ENCODE measurements at places on chromosomes 12 and 14.

DNA sequence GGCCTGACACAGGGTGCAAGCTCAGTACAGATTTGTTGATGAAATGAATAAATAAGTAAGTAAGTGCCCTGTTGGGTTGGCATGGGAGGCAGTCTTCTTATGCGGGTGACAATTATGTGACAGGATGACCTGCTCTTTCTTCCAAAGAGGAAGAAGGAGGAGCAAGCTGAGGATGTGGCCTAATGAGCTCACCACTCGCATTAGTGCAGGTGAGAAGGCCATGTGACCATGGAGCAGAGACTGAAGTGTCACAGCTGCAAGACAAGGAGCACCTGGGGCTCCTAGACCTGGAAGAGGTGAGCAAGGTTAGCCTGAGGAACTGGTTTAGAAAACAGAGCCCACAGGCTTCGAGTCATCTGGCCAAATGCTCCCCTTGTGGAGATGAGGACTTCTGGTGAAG lies 34.9 kb downstream of the LRTM2 start:
- no peak for DNase-seq

DNA sequence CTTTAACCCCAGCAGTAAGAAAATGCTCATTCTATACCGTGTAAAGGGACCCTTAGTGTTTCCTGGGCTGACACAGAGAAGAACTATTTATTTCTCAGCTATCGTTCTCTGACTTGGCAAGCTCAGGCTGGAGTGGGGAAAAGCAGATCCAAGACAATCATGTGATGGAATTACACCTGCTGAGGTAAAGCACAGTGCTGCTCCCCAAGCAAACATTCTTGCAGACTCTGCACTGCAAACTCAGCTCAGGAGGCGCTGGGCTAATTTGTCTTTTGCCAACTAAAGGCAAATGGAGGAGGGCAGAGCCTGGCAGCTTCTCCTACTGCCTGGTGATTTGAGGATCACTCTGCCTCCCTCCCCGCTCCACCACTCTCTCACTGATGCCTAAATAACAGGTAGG lies 57.8 kb upstream of the FUT8 start:
- DNase-seq, result no peak

- no peak for DNase-seq
Measured at GRCh38 chr14:56431013-56431412, 148.6 kb upstream of the TMEM260 start.

DNA sequence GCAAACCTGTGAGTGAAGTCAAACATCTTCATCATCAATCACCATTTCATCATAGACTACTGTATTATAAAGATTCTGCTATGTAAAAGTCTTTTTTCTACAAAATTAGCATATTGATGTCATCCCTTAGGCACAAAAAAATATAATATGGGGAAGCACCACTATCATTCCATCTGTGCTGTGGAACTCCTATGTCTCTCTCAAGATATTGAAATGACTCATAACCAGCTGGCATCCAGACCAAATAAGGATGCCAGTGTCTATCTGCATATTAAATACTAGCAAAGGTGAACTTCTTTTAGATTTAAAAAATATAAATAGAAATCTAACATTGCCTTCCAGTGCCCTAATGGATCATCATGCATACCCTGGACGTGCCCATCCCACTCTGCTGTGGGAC lies 17.9 kb upstream of the DCAF5 start:
- no peak for DNase-seq

- DNase-seq, result no peak
Measured at GRCh38 chr14:60590991-60591414, 58.3 kb downstream of the SIX1 start.

DNA sequence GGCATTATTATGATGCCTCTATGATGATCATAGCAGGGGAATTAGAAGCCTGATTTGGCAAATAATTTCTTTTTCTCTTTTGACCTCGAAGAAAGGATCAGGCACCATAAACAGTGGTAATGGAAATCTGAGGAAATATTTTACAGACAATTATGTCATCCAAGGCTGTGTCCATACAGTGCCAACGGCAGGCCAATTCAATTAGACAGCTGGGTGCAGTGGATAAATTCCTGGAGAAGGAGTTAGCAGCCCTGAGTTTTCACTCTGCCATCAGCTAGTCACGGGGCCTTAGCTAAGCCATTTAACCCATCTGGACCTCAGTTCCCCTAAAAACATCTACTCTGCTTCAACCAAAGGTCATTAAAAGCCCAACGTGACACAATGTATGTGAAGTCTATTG lies 4.1 kb downstream of the TPH2 start:
- DNase-seq, result no peak

GRCh38 chr12:128803788-128804187 lies 20.0 kb downstream of the SLC15A4 start:
- DNase-seq, result no peak

- no peak for DNase-seq
Measured at GRCh38 chr14:63460680-63461369, 82.4 kb downstream of the PPP2R5E start.

DNA sequence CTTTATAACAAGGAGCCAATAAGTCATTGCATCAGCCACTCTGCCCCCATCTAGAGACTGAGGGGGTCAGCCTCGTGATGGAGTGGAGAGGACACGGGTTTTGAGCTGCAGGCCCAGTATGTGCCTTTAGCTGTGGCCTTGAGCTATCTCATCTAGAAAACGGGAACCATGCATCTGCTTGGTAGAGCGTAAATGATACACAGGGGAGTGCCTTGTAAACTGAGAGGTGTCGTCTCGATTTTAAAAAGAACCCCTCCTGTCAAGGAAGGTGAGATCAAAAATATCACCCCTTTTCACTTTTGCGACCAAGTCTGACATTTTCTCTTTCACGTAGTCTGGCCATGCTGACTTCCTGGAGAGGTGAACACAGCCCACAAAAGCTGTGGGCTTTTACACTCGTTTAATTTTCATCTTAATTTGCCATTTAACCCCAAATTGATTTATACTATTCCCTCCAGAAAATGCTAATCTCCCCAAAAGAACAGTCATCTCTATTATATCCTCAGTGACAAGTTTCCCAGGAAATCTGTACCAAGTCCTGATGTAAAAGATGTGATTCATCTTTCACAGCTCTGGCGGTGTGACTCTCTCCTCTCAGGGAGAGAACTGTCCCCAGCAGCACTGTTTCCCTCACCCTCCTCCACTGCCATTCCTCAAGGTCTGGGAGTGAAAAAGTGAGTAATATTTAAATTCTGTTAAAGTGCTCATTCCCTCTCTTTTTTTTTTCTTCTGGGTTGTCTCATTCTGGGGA lies 30.6 kb downstream of the VCPKMT start:
- DNase-seq, result no peak

- DNase-seq, result no peak
Measured at GRCh38 chr14:105223770-105224544, 24.4 kb upstream of the BTBD6 start.

GRCh38 chr14:74684434-74684833 lies 28.4 kb downstream of the AREL1 start:
- DNase-seq, result no peak

GRCh38 chr12:5170844-5171243 lies 127.2 kb downstream of the KCNA5 start:
- DNase-seq, result no peak

- DNase-seq, result no peak
Measured at GRCh38 chr12:128518644-128519043, 251.7 kb downstream of the TMEM132C start.

- no peak for DNase-seq
Measured at GRCh38 chr14:69614592-69614991, 3.2 kb downstream of the SUSD6 start.

GRCh38 chr12:56721216-56721615 lies 3.9 kb downstream of the NACA start:
- DNase-seq, result no peak

DNA sequence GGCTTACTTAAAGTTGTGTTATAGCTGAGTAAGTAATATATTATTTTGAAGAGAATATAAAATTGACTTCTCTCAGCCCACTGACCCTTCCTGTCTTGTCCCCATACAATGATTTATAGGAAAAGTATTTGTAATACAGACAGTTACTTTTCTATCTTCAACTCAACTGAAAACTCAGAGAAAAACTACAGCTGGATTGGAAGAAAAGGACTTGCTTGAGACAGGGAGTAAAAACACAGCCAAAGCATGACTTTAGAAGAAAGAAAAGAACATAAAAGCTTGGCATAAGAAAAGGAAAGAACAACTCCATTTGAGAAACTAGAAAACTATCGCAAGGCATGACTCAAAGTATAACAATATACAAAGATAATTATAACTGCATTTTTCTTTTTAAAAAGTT lies 57.5 kb downstream of the MSRB3 start:
- no peak for DNase-seq

DNA sequence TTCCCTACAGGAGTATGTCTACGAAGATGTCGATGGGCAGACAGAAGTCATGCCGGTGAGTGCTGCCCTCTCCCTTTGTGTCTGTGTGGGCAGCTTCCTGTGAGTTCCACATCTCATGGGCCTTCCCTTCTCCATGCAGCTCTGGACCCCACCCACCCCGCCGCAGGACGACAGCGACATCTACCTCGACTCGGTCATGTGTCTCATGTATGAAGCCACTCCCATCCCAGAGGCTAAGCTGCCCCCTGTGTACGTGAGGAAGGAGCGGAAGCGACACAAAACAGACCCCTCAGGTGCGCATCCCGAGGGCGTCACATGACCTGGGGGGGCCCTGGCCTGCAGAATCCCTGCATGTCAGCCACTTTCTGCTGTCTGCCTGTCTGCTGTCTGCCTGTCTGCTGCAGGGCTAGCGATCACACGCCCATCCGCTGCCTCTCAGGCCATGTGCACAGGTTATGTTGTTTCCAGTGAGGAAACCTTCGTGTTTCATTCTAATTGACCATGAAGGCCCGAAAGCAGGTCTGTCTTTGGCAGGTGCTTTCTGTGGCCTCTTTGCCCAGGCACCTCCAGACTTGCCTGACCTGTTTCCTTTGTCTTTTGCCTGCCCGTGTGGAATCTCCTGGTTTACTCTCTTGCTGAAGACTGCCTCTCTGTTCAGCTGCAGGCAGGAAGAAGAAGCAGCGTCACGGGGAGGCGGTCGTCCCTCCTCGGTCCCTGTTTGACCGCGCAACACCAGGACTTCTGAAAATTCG lies 95.1 kb downstream of the EP400 start:
- no peak for DNase-seq

DNA sequence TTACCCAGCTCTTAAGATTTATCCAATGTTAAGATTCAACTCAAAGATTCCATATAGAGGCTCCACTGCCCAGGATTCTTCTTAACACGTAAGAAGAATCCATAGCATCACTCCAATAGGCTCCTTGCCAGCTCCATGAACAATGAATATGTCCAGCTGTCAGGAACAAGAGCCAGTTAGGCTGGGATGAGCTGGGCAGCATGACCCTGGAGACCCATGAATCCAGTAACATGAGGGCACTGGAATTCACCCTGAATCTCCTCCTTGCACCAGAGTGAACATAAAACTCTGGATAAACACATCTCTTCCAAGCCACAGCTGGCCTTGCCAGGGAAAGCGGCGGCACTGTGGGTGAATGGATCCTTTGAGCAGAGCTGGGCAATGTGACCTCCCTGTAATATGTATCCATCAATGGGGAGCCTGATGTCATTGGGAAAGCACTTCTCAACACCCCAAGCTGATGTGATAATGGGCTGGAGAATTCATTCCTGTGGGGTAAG lies 24.4 kb upstream of the TC2N start:
- peak; percentile 32 for DNase-seq

- no peak for DNase-seq
Measured at GRCh38 chr14:50410921-50411320, 14.2 kb upstream of the CDKL1 start.

- no peak for DNase-seq
Measured at GRCh38 chr12:131862084-131862441, 32.4 kb upstream of the ULK1 start.

- DNase-seq, result no peak
Measured at GRCh38 chr14:64515053-64515452, 10.5 kb downstream of the ZBTB1 start.

- no peak for DNase-seq
Measured at GRCh38 chr14:105195051-105195450, 13.9 kb upstream of the NUDT14 start.

DNA sequence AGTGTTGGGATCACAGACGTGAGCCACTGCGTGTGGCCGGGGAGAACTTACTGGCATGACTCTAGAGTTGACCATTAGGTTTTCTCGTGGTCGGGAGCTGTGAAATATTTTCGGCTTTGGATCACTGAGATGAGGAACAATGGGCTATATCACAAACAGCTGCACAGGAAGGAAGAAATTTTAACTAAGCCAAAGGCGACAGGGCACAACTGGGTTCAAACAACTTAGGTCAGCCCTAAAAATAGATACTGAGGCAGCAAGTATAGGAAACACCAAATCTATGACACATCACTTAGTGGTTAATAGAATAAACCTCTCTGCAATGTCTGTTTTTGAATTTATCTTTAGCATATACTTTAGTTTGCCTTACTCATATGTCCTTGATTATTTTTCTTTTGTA lies 162.9 kb downstream of the LRIG3 start:
- DNase-seq, result no peak

- DNase-seq, result no peak
Measured at GRCh38 chr14:75437201-75438143, 9.7 kb downstream of the JDP2 start.

GRCh38 chr12:89661706-89662330 lies 46.8 kb downstream of the ATP2B1 start:
- no peak for DNase-seq

- DNase-seq, result peak; percentile 55
Measured at GRCh38 chr12:51951199-51951842, at the start of gene ACVR1B. ACVR1B (plus strand) TSS chr12:51951699; CDS start chr12:51951744, 45 bp downstream.

DNA sequence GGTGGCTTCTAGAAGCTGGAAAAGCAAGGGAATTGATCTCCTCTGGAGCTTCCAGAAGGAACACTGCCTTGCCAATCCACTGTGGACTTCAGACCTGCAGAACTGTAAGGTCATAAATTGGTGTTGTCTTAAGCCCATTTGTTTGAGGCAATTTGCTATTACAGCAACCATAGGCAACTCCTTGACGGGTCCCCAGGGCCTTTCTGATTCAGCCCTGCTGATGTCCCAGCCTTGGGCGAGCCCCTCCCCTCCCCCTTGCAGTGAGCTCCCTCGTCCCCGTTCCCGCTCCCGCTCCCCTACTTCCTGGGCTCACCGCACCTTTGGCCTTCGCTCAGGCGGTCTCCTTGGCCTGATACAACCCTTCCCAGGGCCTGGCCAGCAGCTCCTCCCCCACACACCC lies 18.9 kb upstream of the DIO3 start:
- DNase-seq, result no peak

GRCh38 chr14:90239139-90239538 lies 17.2 kb upstream of the PSMC1 start:
- DNase-seq, result no peak

DNA sequence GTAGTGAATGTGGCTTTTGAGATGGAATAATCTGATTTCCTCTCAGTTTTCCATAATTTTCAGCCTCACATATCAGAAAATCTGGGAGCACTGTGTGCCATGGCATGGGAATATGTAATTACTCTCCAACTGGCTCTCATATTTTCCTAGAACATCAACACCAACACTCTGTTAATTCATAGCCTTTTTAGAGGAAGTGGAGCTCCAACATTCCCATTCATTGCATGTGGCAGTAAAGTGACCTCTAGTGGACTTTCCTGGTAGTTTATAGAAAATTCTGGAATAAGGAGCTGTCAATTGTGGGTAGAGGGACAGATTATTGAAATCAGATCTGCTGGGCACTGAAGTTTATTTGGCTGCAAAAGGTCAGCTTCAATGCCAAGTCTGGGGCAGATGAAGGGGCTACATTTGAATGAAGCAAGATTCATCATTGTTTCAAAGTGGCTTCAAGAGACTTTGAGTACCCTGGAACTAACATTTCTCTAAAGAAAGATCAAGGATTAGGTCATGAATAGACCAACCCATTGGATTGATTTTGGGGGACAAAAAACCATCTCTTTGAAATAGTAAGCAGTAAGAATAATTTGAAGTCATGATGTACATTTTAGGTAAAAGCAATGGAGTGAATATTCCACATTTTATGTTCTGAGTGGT lies 23.6 kb upstream of the USP44 start:
- no peak for DNase-seq
